T-helper 17 cell (primary cell): ENCODE measurements at places on chromosomes 5 and 9.

DNA sequence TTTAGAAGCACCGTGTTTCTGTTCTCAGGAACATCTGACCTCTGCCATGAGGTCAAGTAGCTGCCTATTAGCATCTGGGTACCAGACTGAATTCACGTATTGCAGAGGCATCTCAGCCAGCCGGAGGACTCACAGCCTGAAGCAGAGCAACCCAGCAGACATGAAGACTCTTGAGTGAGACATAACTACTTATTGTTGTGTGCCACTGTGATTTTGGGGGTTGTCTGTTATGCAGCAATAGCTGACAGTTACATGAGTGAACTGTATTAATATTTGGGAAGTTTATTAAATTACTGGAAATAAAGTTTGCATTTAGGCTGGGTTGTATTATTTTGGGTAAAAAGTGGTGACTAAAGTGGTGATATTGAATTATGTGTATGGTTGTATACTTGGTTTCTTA, 1.3 kb upstream of the ACOT12 start:
- no peak for DNase-seq

DNA sequence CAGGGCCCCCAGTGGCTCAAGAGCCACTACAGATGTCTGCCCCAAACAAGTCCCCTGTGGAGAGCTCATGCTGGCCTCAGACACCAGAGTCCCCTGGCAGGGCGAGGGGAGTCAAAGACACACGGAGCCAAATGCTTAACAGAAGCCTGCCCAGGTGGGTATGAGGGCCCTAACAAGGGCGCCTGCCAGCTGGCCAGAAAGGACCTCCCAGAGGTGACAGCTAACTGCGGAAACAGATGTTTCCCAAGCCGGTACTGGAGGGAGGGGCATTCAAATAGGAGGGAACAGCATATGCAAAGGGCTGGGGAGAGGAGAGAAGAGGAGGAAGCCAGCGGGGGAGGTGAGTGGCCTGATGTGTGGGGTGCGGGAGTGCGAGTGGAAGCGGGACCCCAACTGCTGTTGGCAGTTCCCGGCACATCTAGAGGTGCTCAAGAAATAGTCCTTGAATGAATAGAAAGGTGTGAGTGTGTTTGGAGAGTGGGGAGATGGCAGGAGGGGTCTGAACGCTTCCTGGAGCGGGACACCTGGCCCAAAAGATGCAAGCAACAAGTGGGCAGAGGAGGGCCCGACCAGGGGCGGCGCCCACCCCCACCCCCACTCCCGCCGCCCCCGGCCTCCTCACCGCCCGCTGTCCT, 824 bp downstream of the MXD3 start:
- DNase-seq, result no peak

DNA sequence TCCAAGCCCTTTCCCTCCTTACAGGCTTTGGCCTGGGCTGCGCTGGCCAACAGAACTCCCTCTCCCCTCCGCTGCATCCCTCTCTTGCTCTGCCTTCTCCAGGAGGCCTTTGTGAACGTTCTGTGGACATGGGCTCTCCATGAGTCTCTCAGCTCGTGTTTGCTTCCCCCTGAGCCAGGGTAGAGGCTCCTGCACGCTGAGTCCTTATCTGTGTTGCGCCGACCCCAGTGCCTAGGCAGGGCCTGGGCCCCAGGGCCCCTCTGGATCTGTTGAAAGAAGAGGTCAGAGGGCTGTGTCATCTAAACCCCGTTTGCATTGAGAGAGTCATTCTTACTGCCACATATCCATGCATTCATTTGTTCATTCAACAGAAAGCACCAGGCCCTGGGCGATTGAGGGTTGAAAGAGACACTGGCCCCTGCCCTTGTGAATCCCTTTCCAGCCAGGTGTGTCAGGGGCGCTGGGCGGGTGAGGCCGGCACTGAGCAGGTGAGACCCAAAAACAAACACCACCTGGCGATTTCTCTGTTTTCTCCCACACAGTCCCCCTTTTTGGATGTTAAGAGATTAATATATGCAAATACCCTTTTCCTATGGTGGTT, 111.2 kb upstream of the IER5L start:
- no peak for DNase-seq

- DNase-seq, result no peak
Observed at GRCh38 chr9:122318284-122318683, 52.5 kb upstream of the PTGS1 start.

DNA sequence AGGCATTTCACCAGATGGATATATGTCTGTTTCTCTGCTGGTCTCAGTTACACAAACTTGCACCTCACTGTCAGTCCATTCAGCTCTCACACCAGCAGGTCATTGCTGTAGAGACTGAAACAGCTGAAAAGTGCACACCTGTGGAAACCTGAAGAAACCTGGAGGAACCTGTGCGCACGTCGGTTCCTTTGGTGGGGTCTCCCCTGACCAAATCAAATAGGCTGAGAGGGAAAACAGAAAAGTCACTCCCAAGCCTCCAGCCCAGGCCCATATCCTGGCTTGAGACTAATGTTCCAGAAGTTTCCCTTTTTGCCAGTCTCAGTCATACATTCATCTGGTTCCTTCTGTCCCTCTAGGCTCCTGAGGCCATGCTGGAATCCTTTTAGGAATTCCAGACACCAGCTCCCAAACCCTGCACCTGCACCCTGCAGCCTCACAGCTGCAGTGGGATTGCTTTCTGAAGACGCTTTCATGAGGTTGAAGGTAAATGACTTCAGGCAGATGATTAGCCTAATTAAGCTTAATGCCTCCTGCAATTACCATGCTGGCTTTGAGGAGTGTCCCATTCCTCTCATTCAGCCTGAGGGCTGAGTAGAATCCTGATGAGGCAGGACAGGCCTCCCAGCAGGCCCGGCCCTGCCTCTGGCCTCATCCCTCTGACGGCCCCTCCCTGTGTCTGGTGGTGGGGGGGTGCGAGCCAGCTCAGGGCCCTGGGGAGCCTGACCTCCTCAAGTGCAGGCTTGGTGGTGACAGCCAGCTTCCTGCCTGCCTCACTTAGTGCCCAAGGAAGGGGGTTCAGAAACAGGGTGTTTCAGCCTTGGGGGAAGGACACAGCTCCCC, 24.3 kb upstream of the CXCL14 start:
- DNase-seq, result no peak

- DNase-seq, result no peak
Observed at GRCh38 chr5:15510092-15510491, 10.1 kb downstream of the FBXL7 start.

- no peak for DNase-seq
Observed at GRCh38 chr9:16342246-16343020, 528.0 kb downstream of the BNC2 start.

DNA sequence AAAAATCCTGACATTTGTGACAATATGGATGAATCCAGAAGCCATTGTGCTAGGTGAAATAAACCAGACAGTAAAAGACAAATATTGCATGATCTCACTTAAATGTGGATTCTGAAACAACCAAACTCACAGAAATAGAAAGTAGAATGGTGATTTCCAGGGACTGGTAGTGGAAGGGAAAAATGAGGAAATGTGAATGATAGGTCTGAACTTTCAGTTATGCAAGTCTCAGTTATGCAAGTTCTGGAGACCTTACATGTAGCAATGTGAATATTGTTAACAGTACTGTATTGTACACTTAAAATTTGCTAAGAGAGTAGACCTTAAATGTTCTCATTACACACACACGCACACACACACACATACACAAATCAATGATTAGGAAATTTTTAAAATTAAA, 84.9 kb downstream of the SLCO4C1 start:
- DNase-seq, result no peak

DNA sequence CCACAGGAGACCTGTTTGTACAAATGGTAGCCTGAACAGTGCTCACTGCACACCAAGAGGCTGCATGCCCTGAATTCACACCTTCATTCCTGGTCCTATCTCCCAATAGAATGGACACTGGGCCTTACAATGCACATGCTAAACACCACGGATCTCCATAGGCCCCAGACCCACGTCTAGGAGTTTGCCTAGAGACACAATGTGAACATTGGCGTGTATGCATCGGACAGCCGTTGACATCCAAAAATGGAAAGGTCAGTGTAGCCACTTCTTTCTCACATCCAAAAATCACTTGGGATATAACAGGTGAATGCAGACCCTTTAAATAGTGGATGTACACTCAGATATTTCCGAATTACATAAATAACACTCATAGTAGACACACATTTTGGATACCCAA, 927 bp downstream of the PAX5 start:
- DNase-seq, result no peak

- no peak for DNase-seq
Observed at GRCh38 chr9:89686126-89686525, 81.3 kb downstream of the GADD45G start.

- no peak for DNase-seq
Observed at GRCh38 chr9:132408521-132408920, 1.5 kb upstream of the CFAP77 start.

DNA sequence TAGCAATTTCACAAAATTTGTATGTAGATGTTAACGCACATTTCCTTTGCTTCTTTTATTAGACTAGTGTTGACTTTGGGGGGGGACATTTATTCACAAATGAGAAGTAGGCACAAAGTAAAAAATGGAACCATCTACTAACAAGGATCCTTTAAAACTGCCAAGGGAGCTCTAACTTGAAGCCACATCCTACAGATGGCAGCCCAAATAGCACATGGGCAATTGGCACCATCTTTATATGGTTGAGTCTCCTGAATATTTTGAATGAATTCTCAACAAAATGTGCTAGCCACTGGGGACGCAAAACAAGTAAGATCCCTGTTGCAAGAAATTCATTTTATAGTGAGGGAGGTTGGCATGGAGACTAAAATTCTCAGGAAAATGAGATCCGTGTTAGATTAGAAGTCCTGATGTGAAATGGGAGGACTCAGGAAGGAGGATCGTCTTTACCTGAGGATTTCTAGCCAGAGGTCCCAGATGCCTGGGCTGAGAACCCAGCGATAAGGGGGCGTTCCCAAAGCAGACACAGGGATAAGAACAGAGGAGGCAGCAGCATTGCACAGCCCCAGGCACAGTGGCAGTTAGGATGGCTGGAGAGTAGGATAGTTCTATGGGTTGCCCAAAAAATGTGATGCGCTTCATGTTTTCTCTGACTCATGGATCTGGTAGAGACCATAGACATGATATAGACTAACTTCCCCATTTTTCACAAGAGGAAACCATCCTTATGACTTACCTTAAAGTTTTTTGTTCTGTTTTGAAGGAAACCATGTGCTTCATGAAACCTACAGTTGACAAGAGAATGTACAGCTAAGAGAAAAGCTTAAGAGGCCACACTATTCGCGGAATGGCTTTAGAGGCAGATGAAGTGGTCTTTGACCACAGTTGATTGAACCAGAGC, 37.4 kb downstream of the C9orf152 start:
- DNase-seq, result no peak
